ENCODE measurements at places on chromosomes 3 and 15. TPM values are rescaled to one million over a fixed set of nuclear protein-coding genes. Genes with fewer than 3 reads are reported as not detected.

The SLC12A1 gene
- not detected for total RNA-seq

The SLC35G2 gene
- total RNA-seq, result 9.3 TPM

GRCh38 chr15:100663086-100663914 lies 60.9 kb downstream of the ASB7 start:
- no peak for DNase-seq

The IRAK2 gene
- 10.6 TPM for total RNA-seq

The SLC28A1 gene
- total RNA-seq, result not detected

The DCLK3 gene
- total RNA-seq, result not detected

DNA sequence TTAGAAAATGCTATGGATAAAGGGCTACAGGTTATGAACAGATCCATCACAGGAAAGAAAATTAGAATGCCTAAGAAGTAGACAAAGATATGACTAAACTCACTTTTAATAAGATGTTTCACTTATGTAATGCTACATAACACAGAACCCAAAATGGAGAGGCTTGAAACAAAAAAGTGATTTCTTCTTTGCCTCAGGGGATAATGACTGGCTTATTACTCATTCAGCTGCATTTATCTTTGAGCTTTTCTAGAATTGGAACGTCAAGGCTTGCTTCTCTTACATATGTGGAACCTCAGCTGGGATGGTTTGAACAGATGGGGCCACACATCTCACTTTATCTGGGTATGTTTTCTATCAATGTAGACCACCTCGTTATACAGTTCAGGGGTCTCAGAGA lies 120.6 kb upstream of the EPHA3 start:
- DNase-seq, result no peak

The USP50 gene
- total RNA-seq, result not detected

All from vagina (tissue), 2 donors.